ENCODE measurements at places on chromosomes 4 and X.

GRCh38 chr4:99404595-99405287 lies 30.4 kb downstream of the ADH7 start:
- no peak for DNase-seq

DNA sequence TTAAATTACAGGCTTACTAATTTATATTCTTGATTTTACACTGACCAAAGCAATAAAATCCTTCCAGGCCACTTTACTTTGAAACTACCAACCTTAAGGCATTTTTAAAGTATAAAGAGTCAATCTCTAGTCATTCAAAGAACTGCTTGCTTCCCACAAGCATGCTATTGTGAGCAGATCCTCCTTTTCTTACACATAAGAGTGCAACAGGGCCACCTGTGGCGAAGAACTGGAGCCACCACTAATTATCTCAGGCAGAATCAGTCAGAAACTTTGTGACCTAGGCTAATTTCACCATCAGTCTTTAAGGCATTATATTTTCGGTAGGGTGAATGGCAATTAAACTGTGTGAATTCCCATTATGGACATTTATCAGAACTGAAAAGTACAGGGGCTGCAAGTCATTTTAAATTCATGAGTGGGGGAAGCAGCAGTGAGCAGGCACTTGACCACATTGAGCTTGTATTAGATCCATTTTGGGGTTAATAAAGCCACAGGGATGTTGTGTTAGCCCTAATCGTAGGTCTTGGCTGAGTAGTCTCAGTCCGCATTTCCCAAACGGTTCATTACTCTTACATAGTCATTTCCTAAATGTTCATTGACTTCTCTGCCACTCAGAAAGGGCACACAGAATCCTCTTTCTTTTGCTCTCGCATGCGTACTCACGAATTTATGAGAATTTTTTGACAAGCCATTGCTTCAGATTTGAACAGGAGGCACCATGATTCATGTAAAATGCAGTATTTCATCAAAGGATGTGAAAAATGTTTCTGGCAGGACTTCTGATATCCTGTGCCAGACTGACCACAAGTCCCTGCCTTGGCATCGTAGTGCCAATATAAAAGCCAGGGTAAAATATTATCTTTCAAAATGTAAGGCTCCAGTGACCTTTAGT lies 39.8 kb downstream of the NPY2R start:
- DNase-seq, result no peak

- no peak for DNase-seq
Observed at GRCh38 chr4:93407493-93408275, 420.9 kb upstream of the ATOH1 start.

GRCh38 chr4:31058656-31059055 lies 338.5 kb downstream of the PCDH7 start:
- DNase-seq, result no peak

DNA sequence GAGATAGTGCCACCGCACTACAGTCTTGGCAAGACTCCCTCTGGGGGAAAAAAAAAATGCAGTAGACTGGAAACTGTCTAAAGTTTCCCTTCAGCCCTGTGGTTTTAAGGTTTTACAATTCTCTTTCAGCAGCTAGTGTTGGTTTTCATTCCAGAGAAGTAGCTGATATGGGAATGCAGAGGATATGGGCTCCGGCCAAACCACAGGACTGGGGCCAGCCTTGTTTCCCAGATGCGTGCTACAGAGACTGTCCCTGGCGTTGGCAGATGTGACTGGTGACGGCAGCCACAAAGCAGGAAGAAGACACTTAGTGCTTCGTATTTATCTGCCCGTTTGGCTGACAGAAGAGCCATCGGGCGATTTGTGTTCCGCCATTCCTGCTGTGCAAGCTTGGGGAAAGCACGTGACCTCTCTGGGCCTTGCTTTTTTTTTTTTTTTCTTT lies 43.2 kb downstream of the ZBTB49 start:
- peak; percentile 80 for DNase-seq

- no peak for DNase-seq
Observed at GRCh38 chrX:130300010-130300282, 31.2 kb upstream of the ZNF280C start.

DNA sequence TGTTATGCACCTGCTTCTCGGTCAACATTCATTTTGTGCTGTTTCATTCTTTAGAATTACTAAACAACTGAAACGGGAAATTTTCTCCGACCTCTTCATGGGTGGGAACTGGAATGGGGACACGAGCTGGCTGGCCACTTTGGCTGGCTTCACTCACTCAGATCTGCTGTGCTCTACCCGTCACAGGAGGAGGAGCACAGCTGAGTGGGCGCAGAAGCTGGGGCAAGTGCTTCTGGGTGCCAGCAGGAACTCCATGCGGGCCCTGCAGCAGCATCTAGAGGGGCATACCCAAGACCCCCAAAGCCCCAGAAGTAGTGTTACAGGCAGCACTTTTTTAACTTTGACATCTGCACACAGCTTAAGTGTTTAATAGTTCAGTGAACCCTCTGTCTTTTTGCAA lies 109.6 kb downstream of the TMEM144 start:
- DNase-seq, result no peak

DNA sequence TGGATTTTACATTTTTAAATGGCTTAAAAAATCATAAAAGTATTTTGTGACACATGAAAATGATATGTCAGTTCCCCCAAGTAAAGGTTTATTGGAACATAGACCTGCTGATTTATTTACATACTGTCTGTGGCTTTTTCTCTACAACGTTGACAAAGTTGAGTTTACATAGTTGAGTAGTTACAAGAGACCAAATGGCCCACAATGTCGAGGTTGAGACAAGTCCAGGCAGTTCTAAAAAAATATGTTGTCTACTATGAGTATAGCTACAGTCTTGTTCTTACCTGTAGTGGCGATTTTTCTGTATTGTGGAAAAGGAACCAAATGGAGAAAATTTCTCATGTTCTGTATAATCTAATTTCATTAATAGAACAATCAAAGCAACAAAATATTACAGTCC lies 163.2 kb downstream of the FRAS1 start:
- DNase-seq, result no peak

- no peak for DNase-seq
Observed at GRCh38 chr4:7559741-7560395, 125.1 kb upstream of the PSAPL1 start.

- DNase-seq, result no peak
Observed at GRCh38 chrX:43822014-43822413, 60.2 kb downstream of the MAOB start.

DNA sequence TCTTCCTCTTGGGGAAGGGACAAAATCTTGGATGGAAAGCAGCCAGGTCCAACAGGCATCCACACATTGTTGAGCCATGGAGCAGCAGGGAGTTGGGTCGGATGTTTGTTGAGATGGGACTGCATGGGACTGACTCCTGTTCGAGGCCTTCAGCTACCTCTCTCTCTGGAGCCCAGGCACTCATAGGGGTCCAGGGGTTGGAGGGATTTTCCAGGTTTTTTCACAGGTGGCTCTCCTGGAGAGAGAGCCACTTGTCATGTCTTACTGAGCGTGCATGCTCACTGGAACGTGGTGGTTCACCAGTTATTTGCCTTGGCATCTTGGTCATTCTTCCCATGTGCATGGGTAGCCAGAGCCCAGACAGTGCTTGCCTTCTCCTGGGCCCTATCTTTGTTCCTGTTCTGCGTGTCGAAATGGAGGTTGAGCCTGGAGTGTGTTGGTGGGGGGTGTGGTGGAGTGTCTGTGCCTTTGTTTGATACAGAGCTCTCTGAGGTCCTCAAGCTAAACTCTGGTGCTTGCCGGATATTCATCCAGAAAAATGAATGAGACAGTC lies 60.6 kb downstream of the NBDY start:
- no peak for DNase-seq

DNA sequence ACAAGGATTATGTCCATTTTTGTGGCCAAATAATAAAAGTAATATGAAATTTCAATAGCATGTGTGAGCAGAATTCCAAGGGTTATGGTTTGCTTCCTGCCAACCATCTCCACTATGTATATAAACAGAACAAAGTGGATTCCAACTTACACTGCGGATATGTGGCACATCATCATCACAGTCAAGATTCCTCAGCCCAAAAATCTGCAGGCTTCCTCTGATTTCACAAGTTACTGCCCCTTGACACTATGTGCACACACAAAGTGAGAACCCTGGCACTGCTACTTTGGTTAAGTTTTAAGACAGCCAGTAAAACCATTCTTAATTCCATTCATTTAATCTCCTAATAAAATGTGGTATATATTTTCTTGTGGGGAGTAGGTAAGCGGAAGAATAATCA lies 76.4 kb downstream of the LEF1 start:
- no peak for DNase-seq

- DNase-seq, result peak; percentile 84
Observed at GRCh38 chrX:40108959-40109287, 11.2 kb upstream of the BCOR start.

GRCh38 chr4:152778656-152779512 lies 646 bp downstream of the TIGD4 start:
- peak; percentile 47 for DNase-seq

- no peak for DNase-seq
Observed at GRCh38 chr4:142840516-142841123, 5.5 kb downstream of the INPP4B start.

DNA sequence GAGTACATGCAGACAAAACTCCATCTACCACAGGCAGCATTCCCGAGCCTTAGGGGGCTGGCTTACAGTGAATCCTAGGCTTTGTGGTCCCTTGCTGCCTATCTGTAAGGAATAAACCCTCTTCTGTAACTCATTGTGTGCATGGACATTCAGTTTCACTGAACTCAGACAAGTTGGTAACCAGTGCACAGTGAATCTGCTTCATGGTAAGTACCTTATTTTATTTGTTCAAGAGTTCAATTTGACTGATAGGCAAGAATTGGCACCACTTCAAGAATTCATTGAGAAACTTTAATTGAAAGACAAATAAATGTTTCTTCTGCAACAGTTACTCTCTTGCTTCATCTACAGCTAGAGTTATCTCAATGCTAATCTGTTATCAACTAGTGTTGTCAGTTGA lies 57.2 kb upstream of the PRRG1 start:
- DNase-seq, result no peak

DNA sequence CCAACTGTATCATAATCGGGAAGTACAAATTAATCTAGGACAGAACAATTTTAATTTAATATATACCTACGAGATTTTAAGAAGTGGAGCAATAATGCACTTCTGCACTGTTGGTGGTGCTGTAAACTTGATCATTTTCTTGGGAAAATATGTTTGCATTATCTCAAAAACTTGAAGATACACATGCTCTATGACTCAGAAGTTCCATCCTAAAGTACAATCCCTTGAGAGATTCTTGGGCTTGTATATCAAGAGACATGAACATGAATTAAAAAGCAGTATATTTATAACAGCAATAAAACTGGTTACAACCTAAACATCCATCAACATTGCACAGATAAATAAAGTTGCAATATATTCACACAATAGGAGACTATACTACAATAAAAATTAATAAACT lies 168.8 kb downstream of the CLCN4 start:
- DNase-seq, result no peak

DNA sequence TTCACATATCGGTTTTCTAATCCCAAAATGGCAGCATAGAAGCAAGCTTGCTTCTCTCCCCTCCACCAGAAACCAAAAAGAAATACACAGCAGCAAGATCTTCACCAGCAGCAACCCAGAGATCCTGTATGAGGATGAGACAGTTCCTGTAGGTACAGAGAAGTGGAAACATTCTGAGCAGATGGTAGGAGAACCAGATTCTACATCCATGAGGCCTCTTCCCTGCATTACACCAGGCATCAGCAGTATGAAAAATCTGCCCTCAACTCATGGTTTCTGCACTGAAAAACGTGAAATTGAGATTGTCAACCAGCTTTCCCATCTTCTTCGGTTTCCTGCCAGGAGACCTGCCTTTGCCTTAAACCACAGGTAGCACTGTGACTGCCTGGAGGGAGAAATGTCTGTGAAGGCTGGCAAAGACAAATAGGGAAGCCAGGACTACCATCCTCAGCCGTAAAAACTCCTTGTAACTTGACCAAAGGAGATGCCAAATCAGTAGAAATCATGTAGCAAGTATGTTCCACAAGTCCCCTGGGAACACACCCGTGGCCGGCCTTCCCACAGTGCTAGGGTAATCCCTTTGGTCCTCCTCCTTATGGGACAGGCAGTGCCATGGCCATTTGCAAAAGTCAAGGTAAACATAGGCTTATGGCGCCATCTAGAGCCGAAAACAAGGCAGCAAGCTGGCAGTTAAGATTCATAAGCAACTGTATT lies 24.0 kb upstream of the MTHFD2L start:
- peak; percentile 76 for DNase-seq

DNA sequence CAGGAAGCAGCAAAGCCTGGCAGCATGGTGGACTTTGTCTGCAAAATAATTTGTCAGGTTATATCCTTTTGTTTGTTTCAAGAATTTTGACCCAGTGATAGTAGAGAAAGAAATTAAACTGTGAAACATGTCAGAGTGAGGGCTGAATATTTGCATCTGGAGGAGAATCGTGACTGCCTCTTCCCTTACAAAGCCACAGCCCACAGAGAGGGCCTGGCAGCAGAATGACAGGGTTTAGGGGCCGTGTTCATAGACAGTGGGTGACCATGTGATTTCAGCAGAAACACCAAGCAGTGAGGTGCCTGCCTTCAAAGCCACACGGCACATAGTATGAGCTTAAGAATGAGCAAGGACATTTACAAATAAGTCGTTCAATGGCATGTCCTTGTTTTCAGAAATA lies 24.4 kb upstream of the PLAC8 start:
- no peak for DNase-seq

DNA sequence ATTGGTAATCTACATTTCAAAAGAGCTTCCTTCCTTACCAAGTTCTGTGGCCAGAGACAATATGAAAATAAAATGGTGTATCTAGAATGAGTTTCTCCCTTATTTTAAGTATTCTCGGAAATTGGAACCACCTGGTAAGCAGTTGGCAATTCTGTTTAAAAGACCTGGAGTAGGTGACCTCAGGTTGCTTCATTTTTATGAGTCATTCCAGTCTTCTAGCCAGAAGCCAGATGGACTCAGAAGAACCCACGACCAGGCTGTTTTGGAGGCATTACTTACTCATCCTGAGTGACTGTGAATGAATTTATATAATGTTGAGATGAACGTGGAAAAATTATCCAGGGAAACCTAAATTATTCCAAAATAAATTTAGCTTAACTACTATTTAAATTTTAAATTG lies 9.1 kb downstream of the BMPR1B start:
- no peak for DNase-seq

GRCh38 chr4:140315019-140315418 lies 58.4 kb upstream of the SCOC start:
- DNase-seq, result no peak

DNA sequence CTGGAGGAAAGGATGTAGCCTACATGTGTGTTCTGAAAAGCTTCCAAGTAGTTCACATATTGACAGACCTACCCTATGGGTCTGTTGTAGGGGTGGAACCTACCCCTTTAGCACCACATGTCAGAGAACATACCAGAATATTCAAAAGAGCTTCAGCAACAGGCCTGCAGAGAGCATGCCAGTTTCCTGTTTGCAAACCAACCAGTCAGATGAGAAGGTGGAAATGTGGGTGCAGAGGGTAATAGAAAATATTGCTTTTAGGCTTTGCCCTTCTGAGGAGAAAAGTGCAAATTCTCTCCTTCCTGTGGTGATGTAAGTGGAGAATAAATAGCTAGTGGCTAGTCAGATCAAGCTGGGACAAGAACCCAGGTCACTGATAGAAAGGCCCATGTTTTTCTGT lies 16.4 kb downstream of the INTS6L start:
- DNase-seq, result no peak

- DNase-seq, result no peak
Observed at GRCh38 chr4:85779165-85779564, 304.2 kb downstream of the ARHGAP24 start.
